ENCODE measurements at places on chromosomes 12 and 14.

GRCh38 chr14:34833549-34834523 is 41.3 kb downstream of the BAZ1A start:
- DNase-seq = no peak

- DNase-seq = no peak
Measured at GRCh38 chr14:84250893-84251292, 1279.1 kb upstream of the FLRT2 start.

- no peak for DNase-seq
Measured at GRCh38 chr14:105862581-105863239, 336.3 kb downstream of the TMEM121 start.

- DNase-seq = no peak
Measured at GRCh38 chr12:57006809-57007475, 596 bp upstream of the ZBTB39 start.

GRCh38 chr14:56207626-56208292 is 89.5 kb downstream of the PELI2 start:
- no peak for DNase-seq

DNA sequence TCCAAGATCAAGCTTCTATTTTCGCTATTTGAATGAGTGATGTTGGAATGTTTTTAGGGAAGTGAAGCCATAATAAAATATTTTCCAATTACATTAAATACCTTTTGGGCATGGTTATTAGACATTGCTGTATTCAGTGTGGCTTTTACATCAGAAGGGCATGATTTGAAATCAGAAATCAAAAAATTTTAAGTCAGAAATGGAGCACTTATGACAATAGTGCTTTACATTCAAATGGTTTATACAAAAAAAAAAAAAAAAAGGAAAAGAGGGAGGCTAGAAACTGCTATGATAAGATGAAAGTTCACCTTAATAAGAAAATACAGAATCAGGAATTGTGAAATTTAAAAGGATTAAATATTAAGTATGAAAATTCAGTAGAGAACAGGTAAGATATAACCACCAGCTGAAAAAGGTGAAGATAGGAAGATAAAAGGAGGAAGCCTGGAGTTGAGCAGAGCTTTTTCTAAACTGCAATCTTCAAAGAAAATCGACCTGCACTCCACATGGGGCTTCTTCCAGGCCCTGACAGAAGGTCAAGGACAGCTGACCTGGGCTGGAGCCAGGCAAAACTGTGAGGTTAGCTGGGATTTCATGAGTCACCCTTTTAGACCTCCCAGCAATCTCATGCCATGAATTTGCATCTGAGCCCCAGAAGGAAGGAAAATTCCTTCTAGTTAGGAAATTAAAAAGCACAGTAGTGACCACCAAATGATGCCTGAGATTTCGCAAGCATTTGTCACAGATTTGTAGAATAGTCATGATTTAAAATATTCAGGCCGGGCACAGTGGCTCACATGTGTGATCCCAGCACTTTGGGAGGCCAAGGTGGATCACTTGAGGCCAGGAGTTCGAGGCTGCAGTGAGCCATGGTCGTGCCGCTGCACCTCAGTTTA is 23.4 kb upstream of the BMP4 start:
- no peak for DNase-seq

DNA sequence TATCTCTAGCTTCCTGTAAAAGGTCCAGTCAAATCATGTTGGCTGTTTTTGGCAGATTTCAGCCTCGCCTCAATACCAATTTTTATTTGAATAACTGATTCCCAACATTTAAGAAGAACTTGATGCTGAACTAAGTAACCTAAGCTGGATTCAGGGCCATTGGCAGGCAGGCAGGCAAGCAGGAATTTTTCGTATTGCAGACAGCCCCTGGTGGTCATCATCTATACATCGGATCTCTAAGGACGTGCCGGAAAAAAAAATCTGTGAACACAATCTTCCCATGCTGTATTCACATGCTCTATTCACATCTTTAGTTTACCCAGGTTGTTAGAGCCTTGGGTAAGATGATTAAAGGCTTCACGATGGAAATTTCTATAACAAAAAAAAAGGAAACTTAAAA is 7.0 kb downstream of the VCPKMT start:
- DNase-seq = no peak

GRCh38 chr12:27187697-27188096 is 56.4 kb upstream of the STK38L start:
- DNase-seq = no peak

DNA sequence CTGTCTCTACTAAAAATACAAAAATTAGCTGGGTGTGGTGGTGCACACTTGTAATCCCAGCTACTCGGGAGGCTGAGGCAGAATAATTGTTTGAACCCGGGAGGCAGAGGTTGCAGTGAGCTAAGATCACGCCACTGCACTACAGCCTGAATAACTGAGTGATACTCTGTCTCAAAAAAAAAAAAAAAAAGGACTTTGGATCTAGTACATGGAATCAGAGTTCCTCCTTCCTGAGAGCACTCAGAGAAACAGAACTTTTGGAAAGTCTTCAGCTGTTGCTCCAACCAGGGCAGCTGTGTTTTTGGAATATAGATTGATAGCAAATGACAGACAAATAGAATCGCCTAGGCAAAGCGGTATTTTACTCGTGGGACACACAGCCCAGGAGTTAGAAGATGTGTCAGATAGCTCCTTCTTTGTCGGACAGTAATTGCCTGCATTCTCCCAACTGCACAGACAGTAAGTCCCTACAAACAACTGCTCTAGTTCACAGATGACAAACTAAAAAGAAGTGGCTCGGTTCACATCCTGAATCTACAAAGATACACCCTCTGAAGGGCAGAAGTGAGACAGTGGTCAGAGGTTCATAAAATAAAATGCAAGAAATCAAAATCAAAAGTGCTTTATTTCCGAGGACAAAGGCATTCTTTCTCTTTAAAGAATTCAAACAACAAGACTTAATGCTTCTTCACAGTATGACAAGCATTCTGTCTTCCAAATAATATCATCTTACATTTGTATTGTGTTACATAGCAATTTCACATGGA is 17.1 kb upstream of the NEK9 start:
- DNase-seq = no peak

DNA sequence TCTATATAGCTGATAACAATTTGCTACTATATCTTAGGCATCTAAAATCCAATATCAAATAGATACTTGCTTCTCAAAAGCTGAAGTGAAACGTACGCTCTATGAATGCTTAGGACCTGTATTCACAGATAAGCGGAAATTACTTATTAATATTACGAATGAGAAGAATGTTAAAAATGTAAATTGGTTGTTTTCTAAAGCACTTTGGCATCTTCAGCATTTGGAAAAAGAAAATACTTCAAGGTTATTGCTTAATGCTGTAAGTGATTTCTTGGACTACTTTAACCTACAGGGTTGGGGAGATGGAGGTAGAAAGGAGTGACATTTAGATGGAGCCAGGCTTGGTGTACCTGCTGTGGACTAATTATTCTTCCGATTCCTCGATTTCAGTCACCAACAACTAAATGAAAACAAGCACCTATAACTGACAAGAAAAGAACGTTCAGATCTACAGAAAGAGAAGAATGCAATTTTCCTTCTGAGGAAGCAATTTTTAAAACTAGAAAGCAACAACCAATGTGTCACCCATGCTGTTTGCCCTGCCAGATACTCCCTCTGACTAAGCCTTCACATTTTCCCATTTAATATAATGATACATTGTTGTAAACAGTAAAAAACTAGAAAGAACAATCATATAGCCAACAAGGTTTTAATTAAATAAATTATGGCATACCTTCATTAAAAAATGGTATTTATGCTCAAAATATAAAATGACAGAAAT is 49.3 kb downstream of the SLC25A21 start:
- no peak for DNase-seq

DNA sequence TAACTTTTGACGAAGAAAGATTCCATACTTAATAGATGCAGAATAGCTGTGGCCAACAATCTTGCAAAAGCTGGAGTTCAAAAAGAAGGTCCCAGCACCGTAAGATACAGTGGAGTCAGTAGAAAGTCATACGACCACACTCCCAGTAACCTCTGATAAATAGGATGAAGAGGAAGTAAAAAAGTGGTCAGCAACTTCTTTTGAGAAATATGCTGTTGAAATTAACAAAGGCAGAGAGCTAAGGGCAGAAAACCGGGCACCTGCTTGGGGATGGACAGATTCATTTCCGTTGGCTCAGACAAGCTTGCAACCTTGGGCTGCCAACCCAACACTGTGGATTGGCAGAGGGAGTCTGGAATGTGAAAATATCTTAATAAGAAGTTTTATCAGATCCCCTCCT is 40.0 kb downstream of the BTG1 start:
- DNase-seq = no peak

- DNase-seq = no peak
Measured at GRCh38 chr14:78451319-78451695, 281.1 kb downstream of the NRXN3 start.

GRCh38 chr12:119902084-119902509 is 25.0 kb upstream of the CIT start:
- DNase-seq = peak; percentile 27

- DNase-seq = no peak
Measured at GRCh38 chr14:37437490-37437889, 157.6 kb downstream of the FOXA1 start.

DNA sequence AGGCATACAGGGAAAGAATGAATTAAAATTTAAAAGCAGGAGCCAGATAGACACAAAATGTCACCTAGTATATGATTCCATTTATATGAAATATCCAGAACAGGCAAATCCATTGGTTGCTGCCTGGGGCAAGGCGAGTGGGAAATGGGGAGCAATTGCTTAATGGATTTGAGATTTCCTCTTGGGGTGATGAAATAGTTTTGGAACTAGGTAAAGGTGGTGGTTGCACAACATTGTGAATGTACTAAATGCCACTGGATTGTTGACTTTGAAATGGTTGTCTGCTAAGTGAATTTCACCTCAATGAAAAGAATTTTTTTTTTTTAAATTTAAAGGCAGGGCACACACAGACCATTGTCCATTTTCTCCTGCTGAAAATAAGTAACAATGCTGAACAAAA is 61.9 kb downstream of the ABCC9 start:
- DNase-seq = no peak

DNA sequence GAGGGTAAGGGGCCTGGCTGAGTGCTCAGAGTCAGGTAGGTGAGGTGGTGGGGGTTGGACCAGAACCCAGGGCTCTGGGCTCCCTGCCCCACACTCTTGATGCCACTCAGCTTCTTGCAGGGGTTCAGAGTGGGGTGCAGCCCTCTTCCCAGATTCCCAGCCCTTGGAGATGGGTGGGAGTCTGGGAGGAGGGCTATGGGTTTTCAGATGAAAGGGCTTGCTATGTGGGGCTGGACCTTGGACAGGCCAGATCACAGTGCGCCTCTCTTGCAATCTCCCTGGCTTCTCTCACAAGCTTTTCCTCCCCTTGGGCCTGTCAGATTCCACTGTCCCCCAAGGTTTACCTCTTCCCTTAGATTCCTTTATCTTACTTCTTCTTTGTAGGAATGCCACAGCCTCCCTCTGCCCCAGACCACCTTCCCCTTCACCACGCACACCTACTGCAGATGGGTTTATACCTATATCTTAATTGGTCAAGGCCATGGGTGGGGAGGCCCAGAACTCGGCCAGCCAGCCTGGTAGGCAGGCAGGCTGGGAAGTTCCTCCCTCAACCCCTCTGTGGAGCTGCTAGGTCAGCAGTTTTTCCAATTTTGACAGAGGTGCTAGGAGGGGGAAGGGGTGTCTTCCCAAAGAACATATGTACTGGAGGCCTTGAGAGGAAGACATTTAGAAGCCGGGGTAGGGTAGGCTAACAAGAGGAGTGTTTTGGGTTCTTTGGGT is 1.4 kb downstream of the NYNRIN start:
- DNase-seq = no peak

DNA sequence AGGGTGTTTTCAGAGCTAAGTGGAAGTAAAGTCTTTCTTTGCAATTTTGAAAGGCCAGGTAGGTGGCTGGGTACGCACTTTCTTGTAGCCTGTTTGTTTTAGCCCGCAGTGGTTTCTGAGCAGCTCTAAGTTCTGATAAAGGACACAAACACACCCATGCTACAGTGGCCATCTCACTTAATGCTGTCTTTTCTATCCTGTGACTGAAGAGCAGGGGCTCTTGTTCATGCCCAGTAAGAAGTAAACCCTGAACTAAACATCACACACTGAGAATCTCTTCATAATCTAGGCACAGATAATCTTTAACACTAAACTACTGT is 427.2 kb downstream of the RAD51B start:
- DNase-seq = no peak

GRCh38 chr12:127150479-127150878 is 1116.5 kb upstream of the TMEM132C start:
- no peak for DNase-seq

GRCh38 chr12:3797531-3798048 is 44.7 kb upstream of the CRACR2A start:
- DNase-seq = no peak

DNA sequence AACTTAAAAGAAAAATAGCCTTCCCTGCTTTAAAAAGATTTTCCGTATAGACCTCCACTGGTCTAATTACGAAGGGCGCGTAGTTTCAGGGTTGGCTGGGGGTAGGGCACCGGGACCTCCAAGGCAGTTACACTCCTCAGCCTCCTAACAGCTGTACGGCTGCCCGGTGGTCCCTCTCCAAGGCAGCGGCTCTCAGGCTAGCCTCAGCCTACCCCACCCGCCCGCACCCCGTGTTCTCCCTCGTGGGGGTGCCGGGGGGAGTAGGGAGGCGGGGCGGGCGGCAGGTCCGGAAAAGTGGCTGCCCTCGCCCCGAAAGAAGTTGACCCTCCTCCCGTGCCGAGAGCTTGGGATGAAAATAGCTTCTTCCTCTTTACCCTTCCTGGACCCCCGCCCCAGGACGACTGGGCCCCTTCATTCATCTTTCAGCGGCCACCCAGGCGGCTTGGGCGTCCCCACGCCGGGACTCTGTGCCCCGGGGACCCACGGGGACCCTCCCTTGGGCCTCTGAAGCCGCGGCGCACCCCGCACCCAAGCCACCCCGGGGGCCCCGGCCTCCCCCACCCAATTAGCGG is 991 bp upstream of the RCOR1 start:
- DNase-seq = no peak

- no peak for DNase-seq
Measured at GRCh38 chr12:110227138-110227537, 53.9 kb upstream of the ATP2A2 start.

GRCh38 chr14:71212093-71212492 is 304.8 kb downstream of the PCNX1 start:
- DNase-seq = no peak

DNA sequence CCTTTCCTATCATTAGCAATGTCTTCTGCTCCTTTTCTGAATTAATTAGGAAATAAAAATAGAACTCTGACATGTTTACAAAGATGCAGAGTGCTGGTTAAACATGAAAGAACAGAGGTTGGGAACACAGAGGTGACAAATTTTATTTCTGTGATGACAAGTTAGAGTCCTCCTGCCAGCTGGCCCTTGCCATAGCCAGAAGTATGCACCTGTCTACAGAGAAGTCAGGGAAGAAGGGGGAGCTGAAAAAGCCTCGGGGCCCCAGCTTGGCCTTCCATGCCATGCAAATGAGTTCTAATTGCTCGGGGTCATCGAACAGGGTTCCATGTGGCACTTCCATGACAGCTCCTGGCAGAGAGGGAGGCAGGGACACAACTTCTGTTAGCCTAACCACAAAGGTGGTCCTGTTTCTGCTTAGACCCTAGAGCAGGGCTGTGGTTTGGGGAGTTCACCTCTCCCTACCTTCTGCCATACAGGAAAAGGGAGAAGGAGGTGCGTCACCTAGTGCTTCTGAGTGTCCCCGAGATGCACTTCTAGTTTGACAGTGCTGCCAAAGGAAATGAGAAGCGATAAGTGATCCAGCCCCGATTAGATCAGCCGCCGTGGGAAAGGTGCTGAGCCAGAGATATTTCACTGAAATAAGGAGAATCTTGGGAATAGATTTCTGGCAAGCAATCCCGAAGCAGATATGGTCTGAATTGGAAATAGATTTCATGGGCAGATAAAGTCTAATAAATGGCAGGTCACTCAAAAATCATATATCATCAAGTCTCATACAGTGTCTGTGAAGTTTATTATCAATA is 155.8 kb upstream of the FOXN3 start:
- DNase-seq = no peak

- no peak for DNase-seq
Measured at GRCh38 chr12:90079529-90080210, 371.0 kb upstream of the ATP2B1 start.
